ENCODE measurements at places on chromosomes 3 and 15.

DNA sequence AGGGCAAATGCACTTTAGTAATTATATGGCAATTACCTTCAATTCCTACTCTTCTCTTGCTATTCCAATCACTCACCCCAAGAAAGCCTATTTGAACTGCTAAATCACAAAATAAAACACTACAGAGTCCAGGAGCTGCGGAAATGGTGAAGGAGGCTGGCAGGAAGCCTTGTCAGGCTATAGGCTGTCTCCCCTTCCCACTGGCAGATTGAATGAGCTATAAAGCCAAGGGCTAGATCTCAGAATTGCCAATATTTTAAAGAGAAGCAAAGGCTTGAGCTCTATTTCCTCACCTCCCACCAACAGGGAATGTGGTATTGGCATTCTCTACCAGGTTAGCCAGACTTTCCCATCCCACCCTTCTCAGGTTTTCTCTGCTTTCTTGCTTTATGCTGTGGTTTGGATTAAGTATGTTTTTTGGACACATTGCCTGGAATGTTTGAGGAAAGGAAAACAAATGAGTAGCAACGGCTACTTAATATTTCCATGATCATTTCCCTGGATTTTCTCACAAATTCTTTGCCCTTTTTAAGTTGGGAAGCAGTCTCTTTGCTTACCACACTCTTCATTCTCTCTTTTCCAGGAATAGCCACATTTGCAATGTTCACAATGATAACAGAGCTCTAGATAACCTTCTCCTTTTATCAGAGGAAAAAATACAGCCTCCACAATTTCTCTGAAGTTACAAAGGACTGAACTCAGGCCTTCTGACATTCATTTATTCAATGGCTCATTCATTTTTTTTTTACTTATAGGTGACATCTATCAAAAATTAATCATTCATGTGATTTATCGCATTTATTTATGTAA is 1125.4 kb downstream of the ROBO1 start:
- DNase-seq: no peak

DNA sequence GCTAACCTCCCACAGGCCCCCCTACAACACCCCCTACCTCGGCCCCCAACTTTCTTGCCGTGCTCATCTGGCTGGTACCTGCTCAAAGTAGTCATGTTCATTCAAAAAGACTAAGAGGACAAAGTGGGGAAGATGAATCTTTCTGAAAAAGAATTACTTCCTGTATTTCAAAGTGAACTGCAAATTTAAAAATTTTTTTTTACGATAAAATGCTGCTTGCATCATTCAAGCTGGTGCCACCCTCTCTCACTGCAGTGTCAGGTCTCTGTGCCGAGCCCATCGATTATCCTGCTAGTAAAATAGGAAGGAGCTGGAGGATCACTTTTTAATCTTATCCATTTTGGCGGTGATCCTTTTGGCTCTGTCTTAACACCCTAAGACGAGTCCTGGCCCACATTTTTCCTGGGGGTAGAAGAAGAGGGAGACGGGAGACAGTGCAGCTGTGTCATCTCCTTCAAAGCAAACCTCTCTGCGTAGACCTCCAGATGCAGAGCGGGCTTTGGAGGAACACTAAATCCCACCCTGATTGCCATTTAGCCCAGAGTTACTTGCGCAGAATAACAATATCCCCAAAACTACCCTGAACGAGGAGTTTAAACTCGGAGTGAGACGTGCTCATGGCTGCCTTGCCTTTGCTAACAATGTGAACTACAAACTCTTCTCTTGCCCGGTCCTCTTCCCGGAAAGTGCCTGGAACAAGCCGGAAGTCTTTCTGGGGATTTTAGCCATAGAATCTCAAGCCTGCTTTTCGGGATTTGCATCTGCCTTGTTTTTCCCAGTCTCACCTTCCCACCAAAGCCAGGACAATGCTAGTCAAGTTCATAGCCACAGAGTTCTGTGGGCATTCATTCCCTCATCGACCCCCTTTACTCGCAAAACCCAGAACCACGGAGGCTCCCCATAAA is 66.2 kb upstream of the CGNL1 start:
- no peak for DNase-seq

- no peak for DNase-seq
Measured at GRCh38 chr3:121619691-121620090, 26.5 kb downstream of the FBXO40 start.

DNA sequence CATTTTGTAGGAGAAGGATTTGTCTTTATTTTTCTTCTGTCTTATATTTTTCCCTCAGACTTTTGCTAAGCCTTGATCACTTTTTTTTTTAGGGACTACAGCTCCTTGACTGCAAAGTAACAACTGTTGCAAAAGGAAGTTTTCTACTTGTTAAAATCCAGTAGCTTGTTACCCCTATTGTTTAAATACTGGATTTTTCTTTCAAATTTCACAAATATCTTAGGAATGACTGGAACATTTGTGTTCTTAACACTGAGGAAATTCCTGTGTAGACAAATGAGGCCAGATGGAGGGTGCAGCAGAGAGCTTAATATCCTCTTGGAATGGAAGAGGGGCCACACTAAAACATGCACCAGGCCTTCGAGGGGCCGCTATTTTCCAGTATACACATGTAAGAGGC is 3.2 kb upstream of the PGPEP1L start:
- DNase-seq: no peak

DNA sequence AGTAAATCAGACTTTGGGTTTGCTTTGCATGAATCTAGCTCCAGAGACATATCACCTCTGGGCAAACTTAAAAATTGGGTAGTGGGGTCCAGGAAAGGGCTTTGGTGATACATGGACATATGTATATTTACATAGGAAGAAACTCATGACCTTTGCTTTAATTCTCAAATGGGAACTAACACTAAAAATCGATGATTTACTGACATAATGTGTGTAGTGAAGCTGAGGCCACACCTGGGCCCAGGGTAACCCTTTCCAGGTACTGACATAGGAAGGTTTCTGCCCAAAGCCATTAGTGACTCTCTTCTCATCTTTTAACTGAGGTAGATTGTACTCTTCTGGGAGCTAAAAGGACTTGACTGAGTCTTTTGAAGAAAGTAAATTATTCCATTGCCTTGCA is 411.2 kb upstream of the TBL1XR1 start:
- no peak for DNase-seq

GRCh38 chr3:130854208-130854864 is 39.5 kb upstream of the ATP2C1 start:
- DNase-seq: no peak

DNA sequence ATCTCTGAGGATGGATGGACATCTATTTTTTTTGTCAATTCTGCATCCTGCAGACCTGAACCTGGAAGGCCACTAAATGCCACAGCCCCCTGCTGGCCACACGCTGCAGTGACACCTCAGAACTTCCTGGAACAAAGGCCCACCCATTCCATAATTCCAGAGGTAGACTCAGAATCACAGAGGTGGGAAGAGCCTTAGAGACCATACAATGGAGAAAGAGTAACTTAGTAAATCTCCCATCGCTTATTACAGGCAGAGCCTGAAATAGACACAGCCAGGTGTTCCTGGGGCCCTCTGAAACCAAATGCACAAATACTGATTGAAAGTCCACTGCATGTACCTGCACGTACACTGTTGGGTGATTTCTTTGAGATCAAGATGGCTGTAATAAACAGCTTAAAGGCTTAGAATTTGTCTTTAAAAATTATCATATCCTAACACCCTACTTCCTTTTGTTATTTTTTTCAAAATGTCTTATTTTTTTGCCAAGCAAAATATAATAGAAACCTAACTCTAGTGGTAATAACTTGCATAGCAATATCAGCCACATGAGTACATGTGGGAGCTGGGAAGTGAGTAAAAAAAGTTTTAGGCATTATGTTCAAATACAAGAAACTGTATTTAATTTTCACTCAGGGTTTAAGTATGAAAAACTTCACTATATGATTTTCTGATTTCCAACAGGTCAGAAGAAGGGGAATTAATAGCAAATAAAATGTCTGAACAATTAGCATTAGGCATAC is 62.7 kb downstream of the EOMES start:
- peak; percentile 26 for DNase-seq

GRCh38 chr3:113272385-113272779 is 61.0 kb downstream of the BOC start:
- DNase-seq: no peak

GRCh38 chr3:186318135-186318534 is 43.9 kb downstream of the DGKG start:
- no peak for DNase-seq

GRCh38 chr3:160458151-160458550 is 8.6 kb upstream of the TRIM59 start:
- DNase-seq: no peak

DNA sequence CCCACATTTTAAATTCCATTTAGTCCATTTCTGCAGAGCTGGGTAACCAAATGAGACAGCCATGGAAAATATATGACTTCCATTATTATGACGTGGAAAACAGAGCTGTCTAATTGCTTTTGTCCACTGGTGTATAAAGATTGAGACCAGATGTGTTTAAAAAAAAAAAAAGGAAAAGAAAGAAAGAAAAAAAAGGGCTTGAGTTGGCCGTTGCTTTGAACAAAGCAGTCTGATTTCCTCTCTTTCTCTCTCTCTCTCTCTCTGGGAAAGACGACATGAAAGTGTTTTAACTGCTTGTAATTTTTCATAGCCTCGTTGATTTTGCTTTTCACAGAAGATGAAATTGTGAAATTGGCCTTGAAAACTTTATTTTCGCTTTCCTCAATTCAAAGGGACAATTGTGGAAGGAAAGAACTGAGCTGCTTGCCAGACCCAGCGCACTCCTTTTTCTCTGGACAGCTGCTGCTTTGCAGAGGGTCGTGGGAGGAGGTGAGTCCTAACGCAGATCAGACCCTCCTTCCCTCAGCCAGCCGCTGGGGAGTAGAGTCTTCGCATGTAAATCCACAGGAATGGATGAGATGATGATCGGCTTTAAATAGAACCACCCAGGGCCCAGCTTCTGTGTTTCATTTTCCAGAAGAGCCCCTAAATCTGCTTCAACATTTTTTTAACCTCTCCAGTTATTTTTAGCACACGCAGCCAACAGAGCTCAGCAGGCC is 42.8 kb upstream of the UBE2E1 start:
- DNase-seq: peak; percentile 7

- DNase-seq: no peak
Measured at GRCh38 chr3:190345878-190346277, 23.6 kb upstream of the CLDN1 start.

- DNase-seq: no peak
Measured at GRCh38 chr3:55570271-55570711, 83.2 kb upstream of the WNT5A start.

- DNase-seq: no peak
Measured at GRCh38 chr3:116164039-116164438, 281.2 kb downstream of the LSAMP start.

GRCh38 chr15:69789648-69790393 is 307.9 kb downstream of the TLE3 start:
- no peak for DNase-seq

GRCh38 chr3:31636694-31637442 is 104.1 kb downstream of the STT3B start:
- DNase-seq: no peak

GRCh38 chr15:75682181-75683135 is 30.2 kb downstream of the CSPG4 start:
- DNase-seq: no peak

- no peak for DNase-seq
Measured at GRCh38 chr3:23701716-23702597, 103.8 kb upstream of the UBE2E1 start.

DNA sequence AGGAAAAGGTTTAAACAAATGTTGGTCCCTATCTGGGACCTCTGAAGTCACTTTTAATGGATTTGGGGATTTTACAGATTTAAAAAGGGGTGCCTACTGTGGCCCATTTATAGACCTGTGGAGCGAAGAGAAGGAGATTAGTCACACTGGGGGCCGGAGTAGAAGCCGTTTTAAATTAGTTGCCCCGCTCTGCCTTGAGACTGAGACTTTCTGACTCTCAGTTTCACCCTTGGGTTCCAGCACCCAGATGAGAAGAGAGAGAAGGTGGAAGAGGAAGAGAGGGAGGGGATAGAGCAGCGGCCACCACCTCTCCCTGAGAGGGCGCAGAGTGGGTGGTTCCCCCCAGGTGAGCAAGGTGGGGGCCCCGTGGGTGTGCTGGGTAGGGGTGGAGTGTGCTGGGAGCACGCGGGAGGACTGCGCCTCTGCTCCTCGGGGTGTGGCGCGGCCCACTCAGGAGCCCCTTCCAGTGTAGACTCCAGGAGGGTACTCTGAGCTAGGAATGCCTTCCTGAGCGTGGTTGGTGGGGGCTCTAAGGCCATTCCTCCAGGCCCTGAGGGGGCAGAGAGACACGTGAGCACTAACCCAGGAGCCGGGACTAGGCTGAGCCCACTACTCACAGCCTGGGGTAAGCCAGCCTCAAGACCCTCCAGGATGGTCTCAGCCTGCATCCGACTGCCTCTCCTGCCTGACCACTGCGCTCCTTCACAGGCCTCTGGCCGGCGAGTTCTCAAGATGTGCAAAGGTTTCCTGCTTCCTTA is 32.6 kb upstream of the RAB6B start:
- DNase-seq: no peak

DNA sequence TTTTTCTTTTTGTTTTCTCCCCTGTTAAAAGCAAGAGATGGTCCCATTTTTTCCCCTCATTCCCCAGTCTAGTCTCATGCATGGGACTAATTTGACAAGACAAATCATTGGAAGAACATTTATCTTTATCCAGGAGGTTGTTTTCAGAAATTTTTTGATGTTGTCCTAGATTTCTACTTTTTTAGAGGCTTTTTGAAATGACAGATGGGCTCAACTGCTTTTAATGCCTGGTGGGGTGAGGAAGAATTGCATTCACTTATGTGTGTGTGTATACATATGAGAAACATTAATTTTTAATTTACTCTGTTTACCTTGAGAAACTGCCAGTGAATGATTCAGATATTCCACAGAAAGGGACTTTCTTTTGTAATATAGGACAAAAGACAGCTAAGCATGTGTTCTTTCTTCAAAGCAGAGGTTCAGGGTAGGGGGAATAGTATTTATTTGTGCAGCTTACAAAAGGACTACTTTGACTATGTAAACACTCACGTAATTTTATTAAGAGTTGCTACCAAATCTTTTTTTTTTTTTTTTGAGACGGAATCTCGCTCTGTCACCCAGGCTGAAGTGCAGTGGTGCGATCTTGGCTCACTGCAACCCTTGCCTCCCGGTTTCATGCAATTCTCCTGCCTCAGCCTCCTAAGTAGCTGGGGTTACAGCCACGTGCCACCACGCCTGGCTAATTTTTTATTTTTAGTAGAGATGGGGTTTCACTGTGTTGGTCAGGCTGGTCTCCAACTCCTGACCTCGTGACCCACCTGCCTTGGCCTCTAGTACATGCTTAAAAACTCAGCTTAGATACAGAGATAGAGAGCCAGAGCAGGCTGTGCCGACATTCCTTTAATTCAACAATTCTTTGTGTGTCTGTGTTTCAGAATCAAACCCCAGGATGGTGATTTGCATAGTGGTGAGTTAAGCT is 130.1 kb upstream of the RARB start:
- DNase-seq: no peak

- DNase-seq: peak; percentile 9
Measured at GRCh38 chr3:120147072-120147871, 53.0 kb upstream of the GSK3B start.

- no peak for DNase-seq
Measured at GRCh38 chr3:128309026-128309425, 155.7 kb downstream of the EEFSEC start.

- DNase-seq: no peak
Measured at GRCh38 chr3:58804914-58805313, 138.3 kb upstream of the FAM3D start.
